ENCODE measurements at places on chromosomes 6 and 20. TPM values are rescaled to one million over a fixed set of nuclear protein-coding genes. Genes with fewer than 3 reads are reported as not detected.

Gene C6orf52
- 0.96 TPM for total RNA-seq

Gene TREM2
- total RNA-seq: 2.8 TPM

Gene EBF4
- total RNA-seq: 1.2 TPM

Gene FRK
- total RNA-seq: 4.8 TPM

Gene C20orf144
- not detected for total RNA-seq

Gene TAAR9
- total RNA-seq: not detected

Gene SLC17A4
- total RNA-seq: under 0.01 TPM

Gene RAE1
- total RNA-seq: 23.9 TPM

Gene SDCBP2
- 80.4 TPM for total RNA-seq

Gene LCA5
- 2.7 TPM for total RNA-seq

Gene PAK5
- not detected for total RNA-seq

Gene SLC22A7
- not detected for total RNA-seq

Gene PHF3
- total RNA-seq: 49.7 TPM

Gene SNAI1
- total RNA-seq: not detected

Gene ARFGEF3
- total RNA-seq: 8.3 TPM

Gene TBXT
- not detected for total RNA-seq

Gene POPDC3
- total RNA-seq: 4.3 TPM

Gene LINC00237
- not detected for total RNA-seq

Gene HLA-DOB
- 0.72 TPM for total RNA-seq

Gene LGSN
- not detected for total RNA-seq

Data from tracheal epithelial cell (primary cell).